Stimulated activated CD8-positive, alpha-beta memory T cell treated with anti-CD3 and anti-CD28 coated beads, Interleukin-7, amount 100 ng/mL, for 1 hour (primary cell): ENCODE measurements at places on chromosomes 11 and 22.

DNA sequence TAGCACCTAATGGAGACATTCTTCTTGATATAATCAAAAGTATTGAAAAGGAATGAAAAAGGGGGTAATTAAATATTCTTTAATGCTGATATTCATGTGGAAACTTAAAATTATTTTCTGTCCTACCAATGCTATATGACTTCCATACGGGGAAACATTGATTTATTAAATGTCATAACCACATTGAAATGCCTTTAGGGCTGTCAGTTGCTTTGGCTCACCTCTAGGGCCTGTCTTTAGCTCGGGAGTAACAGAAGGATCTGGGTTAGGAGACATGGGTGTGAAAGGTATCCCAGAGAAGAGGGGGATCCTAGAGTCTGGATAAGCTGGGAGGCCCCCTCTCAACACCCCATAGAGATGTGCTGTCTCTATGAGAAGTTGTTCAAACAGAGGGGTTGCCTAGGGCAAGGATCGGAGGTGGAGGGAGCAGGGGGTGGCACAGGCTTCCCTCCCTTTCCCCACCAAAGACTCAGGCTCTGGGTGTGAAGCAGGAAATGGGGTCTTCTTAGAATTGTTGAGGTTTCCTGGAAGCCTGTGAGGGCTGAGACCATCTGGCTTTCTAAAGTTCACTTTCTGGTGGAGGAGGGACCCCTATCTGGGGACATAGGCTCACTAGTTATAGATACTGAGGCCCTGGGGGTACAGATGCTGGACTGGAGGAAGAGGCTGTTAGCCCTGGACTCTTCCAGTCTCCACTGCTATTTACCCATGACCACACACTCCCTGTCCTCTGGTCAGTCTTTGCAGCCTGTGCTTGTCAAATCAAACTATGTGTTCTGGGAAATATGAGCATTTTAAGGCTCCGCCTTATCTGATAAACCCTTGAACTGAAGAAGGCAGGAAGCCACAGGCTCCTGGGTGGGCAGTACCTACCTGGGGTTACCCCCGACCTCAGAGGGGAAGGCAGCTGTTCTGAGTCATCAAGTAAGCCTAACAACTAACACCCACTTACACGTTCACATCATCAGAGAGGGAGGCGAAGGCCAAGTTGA is 55.8 kb upstream of the RRAS2 start:
- peak; percentile 50 for DNase-seq

DNA sequence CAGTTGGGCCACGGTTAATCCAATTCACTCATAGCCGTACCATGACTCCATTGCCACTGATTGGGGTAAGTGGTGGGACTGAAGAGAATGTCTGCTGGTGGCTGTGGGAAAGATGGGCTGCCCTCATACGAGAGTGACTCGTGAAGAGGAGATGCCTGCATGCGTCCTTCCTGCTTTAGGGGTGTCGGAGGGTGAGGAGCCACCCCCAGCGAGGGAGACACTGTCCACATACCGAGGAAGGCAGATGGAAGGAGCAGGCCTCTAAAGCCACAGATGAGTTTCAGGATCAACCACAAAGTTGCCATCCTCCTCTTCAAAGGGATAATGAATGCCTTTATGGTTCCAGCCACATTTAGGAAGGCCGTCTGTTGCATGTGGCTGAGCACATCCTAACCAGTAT is 83.2 kb downstream of the GRIK4 start:
- DNase-seq, result no peak

DNA sequence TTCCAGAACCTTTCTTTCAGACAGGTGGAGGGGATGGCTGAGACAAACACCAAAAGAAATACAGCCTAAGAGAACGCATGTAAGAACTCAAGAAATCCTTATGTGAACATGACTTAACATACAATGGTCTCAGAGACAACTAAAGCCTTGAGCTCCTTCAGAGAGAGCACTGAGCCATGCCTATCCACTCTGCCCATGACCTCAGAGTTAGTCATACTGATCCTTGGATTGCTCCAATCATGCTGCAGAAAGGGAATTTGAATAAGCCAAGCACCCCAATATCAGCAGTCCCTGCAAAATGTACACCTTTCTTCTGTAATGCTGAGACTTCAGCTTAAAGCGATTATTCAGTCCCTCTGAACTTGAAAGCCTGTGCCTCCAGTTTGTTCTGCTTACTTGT is 43.2 kb upstream of the CHKA start:
- no peak for DNase-seq

GRCh38 chr11:10275714-10276113 is 18.3 kb downstream of the SBF2 start:
- no peak for DNase-seq

GRCh38 chr11:92717240-92717639 is 252.2 kb upstream of the MTNR1B start:
- DNase-seq, result no peak

- no peak for DNase-seq
These were observed 42.6 kb upstream of the TUB start for GRCh38 chr11:8038393-8038792.

GRCh38 chr11:21511835-21512440 is 680.9 kb upstream of the ANO5 start:
- no peak for DNase-seq

GRCh38 chr11:122745111-122745510 is 89.6 kb downstream of the UBASH3B start:
- no peak for DNase-seq

- no peak for DNase-seq
These were observed 23.0 kb downstream of the CRKL start for GRCh38 chr22:20940186-20940651.

DNA sequence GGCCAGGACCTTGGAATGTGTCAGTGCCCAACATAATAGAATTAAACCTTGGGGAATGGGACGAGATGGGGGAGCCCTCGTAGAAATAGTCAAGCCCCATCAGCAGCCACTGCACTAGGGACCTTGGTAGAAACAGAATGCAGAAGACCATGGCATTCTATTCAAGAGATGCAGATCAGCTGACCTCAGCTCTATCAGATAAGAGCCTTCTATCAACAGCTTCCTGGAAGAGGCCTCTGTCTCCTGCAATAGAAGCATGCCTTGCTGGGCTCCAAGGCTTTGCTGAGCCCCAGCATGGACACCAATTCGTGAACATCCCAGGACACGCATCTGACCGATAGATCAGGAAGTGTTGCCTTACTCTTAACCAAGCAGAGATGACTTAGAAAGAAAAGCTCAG is 27.5 kb upstream of the FLI1 start:
- no peak for DNase-seq
